ENCODE measurements at places on chromosomes 7 and 10.

DNA sequence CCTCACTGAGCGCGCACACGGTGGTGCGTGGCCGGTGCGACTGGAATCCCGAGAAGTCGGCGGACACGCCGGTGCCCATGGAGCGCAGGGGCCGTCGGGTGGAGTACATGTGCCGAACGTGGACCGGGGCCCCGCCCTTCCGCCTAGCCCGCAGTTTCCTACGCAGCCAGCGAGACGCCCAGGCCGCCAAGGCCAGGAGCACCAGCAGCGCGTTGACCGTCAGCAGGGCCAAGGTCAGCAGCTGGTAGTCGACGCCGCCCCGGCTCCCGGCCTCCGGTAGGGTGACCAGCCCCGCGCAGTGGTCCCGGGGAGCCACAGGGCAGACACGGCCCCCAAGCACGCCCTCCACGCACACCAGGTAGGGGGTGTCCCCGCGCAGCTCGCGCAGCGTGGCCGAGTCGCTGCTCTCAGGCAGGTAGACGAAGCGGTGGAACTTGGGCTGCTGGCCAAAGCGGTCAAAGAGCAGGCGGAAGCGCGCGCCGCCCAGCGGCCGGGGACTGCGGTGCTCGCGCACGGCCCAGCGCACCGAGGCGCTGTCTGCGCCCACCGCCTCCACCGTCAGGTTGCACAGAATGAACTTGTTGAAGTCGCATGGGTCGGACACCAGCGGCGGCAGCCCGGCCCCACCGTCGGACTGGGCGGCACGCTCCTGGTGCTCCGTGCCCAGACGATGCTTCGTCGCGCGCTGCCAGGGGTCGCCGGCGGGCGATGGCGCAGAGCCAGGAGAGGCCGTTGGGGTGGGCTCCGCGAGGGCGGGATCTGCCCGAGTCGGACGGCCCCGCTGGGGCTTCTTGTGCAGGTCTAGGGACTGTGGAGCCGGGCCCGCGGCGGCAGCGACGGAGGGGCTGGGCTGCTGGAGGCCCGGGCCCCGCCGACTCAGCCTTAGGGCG lies 2.2 kb downstream of the TRIL start:
- DNase-seq, result no peak
- peak overlapping the region; percentile 72 for H3K4me3 ChIP-seq
- peaks cover 24% of the 10 kb centered on the region for H3K27me3 ChIP-seq

DNA sequence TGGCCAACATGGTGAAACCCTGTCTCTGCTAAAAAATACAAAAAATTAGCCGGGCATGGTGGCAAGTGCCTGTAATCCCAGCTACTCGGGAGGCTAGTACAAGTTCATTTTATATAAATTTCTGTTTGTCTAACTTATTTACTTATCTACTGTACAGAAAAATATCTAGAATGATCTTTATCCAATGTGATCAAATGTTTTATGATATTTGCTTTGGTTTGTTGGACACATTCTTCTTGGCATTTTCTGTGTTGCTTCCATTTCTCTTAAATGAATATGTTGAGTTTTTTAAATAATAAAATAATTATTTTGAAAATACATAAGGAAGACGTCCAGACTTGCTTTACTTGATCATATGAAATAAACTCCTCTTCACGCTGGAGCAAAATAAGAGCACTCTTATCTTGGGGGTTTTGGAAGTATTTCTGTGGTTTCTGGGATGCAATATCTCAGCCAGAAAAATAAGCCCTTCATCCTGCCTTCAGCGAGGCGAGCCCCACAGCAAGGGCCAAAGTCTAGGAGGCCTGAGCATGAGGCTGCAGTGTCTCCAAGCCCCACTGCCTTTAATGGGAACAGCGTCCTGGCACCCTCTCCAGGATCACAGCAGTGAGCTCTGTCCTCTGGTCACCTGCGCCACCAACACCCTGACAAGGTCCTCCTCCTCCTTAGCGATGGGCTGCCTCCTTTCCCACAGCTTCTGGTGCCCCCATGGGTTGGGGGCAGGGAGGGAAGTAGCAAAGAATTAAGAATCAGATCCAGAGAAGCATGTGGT lies 480.2 kb downstream of the KCNMA1 start:
- no peak overlapping the region for H3K4me3 ChIP-seq
- H3K27me3 ChIP-seq, result no peaks in the 10 kb centered on the region
- no peak for DNase-seq

DNA sequence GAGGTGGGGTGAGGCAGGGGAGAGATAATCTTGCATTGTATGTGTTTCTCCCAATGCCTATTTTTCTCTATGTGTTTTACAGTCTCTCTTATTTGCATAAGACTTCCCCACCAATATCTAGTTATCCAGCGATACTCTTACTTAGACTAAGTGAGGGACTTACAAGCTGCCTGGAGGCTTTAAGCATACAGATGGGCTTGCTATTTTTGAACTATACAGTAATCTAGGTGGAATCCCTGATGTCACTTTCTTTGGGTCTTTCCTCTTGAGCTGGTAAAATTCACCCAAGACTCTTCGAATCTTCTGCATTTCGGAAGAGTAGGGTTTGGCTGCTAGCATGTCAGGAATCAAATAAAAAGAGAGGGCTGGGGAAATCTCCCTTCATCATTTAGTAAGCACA lies 76.6 kb downstream of the NDUFB2 start:
- H3K27me3 ChIP-seq, result no peaks in the 10 kb centered on the region
- no peak for DNase-seq
- no peak overlapping the region for H3K4me3 ChIP-seq
- H3K4me1 ChIP-seq, result no peaks in the 10 kb centered on the region
- peaks cover 13% of the 10 kb centered on the region for H3K36me3 ChIP-seq
- no peak overlapping the region for H3K27ac ChIP-seq

- no peaks in the 10 kb centered on the region for H3K27me3 ChIP-seq
- H3K27ac ChIP-seq, result no peak overlapping the region
- peaks cover 12% of the 10 kb centered on the region for H3K4me1 ChIP-seq
- DNase-seq, result no peak
- H3K36me3 ChIP-seq, result peaks cover 2% of the 10 kb centered on the region
These were observed 582 bp downstream of the TPST1 start for GRCh38 chr7:66205741-66206090.

DNA sequence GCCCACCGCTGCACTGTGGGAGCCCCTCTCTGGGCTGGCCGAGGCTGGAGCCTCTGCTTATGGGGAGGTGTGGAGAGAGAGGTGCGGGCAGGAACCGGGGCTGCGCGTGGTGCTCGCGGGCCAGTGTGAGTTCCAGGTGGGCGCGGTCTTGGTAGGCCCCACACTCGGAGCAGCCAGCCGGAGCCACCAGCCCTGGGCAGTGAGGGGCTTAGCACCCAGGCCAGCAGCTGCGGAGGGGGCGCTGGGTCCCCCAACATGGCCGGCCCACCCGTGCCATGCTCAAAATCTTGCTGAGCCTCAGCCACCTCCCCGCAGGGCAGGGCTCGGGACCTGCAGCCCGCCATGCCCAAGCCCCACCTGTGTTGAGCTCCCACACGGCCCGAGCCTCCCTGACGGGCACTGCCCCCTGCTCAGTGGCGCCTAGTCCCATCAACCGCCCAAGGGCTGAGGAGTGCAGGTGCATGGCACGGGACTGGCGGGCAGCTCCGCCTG lies 856.8 kb upstream of the CELF2 start:
- H3K4me3 ChIP-seq, result no peak overlapping the region
- no peaks in the 10 kb centered on the region for H3K36me3 ChIP-seq
- H3K27ac ChIP-seq, result no peak overlapping the region
- no peak for DNase-seq

DNA sequence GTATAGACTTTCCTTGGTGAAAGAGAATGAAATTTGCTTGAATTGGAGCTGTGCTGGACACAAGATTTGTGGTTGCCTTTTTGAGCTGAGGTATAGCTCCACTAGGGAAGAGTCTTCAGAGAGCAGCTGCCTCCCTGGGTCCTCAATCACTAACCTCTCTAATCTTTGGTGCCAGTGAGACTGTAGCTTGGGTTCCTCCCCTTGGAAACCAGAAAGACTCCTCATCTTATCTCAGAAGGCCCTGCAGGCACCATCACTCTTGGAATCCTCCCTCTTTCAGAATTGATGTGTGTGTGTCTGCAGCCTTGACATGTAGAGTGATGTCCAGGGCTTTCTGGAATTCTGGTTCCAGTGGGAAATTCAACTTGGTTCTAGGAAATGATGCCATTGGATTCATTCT lies 426.5 kb downstream of the RPS24 start:
- H3K36me3 ChIP-seq, result no peaks in the 10 kb centered on the region
- H3K27me3 ChIP-seq, result no peaks in the 10 kb centered on the region
- H3K4me3 ChIP-seq, result no peak overlapping the region
- H3K27ac ChIP-seq, result no peak overlapping the region
